ENCODE measurements at places on chromosomes 3 and 15. TPM values are rescaled to one million over a fixed set of nuclear protein-coding genes. Genes with fewer than 3 reads are reported as not detected.

DNA sequence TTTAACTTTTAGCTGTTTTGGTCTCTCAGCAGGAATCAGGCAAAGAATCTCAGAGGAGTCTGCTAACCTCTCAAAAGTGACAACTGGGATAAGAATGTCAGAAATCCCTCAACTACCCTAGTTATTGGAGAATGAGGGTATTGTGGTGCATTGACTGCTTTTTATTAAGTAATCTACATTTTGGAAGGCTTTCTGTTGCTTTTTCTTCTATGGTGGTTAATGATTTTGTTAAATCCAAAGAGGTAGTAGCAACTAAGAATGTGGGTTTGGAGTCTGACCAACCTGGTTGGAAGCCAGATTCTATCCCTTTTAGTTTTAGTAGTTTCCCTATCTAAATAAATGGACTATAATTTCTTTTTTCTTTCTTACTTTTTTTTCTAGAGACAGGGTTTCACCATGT is 94.7 kb upstream of the RNF7 start:
- no peak for DNase-seq
- H3K27me3 ChIP-seq, result no peaks in the 10 kb centered on the region
- H3K27ac ChIP-seq, result no peak overlapping the region
- H3K4me3 ChIP-seq, result no peak overlapping the region
- H3K4me1 ChIP-seq, result peaks cover 3% of the 10 kb centered on the region

GRCh38 chr3:112134335-112135124 is 1.5 kb upstream of the GCSAM start:
- no peaks in the 10 kb centered on the region for H3K27me3 ChIP-seq
- no peak overlapping the region for H3K27ac ChIP-seq
- DNase-seq, result no peak
- H3K4me3 ChIP-seq, result no peak overlapping the region

DNA sequence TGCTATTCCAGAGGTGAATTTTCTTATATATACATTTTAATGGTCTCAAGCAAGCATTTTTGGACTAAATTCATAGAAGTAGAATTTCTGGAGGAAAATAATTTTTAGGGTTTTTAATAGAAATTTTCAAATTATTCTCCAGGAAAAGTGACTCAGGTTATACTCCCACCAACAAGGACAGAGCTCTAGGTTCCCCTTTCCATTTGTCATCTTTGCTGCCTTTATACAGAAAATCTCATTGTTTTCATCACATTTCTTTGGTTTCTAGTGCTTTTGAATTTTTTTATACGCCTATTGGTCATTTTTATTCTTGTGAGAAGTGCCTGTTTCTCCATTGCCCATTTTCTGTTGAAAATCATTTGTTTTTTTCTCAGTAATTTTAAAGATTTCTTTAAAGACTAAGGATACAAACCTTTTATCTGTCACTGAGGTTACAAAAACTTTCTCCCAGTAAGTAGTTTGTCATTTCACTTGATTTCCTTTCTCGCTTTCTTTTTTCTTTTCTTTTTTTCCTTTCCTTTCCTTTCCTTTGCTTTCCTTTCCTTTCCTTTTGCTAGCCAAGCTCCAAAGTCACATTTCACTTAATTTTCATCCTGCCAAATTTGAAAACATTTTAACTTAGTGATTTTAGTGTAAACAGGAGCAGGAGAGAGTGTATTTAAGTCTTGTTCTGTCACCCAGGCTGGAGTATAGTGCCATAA is 77.1 kb upstream of the CHRNB4 start:
- peaks cover 5% of the 10 kb centered on the region for H3K4me1 ChIP-seq
- no peaks in the 10 kb centered on the region for H3K36me3 ChIP-seq
- DNase-seq, result no peak

DNA sequence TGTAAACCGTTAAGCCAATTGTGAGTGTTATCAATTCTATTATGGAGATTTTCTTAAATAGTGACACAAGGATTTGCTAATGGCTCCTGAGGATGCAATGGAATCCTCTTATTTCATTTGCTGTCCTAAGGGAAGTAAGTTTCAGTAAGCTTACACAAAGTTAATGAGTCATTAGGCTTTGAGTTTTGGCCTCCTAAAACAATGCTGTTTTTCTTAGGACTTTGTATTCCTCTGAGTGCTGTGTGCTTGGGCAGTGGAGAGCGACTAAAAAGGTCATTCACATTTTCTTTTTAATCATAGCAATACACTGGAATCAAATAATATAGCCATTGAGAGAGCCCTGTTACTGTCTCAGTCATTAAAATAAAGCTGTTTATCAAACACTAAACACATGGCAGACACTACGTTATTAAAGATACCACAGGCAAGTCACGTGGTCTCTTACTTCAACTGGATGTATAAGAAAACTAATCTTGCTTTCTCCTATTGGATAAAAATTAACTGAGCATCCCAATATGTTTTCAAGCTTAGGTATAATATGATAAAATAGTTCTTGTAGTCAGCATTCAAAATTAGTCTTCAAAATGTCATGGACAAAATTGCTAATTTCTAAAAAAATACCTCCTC is 290.8 kb downstream of the NLGN1 start:
- H3K4me3 ChIP-seq, result no peak overlapping the region
- no peak for DNase-seq
- H3K27ac ChIP-seq, result no peak overlapping the region
- no peaks in the 10 kb centered on the region for H3K36me3 ChIP-seq

- peak; percentile 83 for DNase-seq
Measured at GRCh38 chr3:46866720-46867549, 3.7 kb upstream of the MYL3 start.

GRCh38 chr15:95646484-95647273 is 683.8 kb upstream of the NR2F2 start:
- no peaks in the 10 kb centered on the region for H3K4me1 ChIP-seq
- H3K36me3 ChIP-seq, result no peaks in the 10 kb centered on the region
- H3K27ac ChIP-seq, result no peak overlapping the region
- H3K4me3 ChIP-seq, result no peak overlapping the region
- no peak for DNase-seq

DNA sequence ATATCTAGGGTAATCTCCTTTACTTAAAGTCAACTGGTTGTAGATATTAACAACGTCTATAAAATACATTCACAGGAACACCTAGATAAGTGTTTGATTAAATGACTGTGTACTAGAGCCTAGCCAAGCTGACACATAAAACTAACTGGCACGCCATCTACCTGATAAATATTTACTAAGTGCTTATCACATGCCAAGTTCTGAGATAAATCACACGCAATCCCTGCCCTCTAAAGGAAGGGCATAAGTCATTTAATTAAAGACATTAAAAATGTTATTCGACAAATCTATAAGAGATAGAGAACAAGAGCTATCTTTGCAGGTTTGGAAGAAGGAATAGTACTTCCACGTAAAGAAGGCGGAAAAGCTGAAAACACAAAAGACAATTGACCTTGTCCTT is 11.1 kb upstream of the MB21D2 start:
- no peaks in the 10 kb centered on the region for H3K36me3 ChIP-seq
- H3K4me1 ChIP-seq, result no peaks in the 10 kb centered on the region
- DNase-seq, result no peak
- peaks cover 4% of the 10 kb centered on the region for H3K27me3 ChIP-seq
- H3K27ac ChIP-seq, result no peak overlapping the region

SPINT1 gene
- total RNA-seq, result 3.1 TPM

All from activated CD8-positive, alpha-beta T cell treated with anti-CD3 and anti-CD28 coated beads, Interleukin-2, amount 10 ng/mL, durations not matched to agents 7 days and 5 days (primary cell).